Activated gamma-delta T cell treated with Interleukin-2 at 50 U/mL for 16 hours (primary cell): ENCODE measurements at places on chromosomes 2 and 18.

- DNase-seq, result no peak
These were observed 326.2 kb downstream of the NYAP2 start for GRCh38 chr2:225725726-225726125.

DNA sequence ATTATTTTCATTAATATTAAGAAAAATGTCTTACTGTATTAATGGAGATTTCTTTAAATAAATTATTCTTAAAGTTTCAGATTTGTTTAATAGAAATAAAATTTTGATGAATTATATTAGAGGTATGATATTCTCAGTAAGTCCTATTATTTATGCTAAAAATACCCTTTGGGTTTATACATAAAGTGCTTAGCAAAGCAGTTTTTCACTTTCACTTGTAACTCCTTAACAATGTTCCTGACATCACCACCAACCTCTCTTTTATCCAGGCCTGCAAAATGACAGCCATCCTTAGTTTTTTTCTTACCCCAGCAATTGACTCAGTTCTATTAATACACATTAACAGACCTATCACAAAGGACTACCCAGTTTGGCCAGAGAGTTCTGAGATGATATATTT is 170.4 kb downstream of the CD226 start:
- DNase-seq, result no peak

DNA sequence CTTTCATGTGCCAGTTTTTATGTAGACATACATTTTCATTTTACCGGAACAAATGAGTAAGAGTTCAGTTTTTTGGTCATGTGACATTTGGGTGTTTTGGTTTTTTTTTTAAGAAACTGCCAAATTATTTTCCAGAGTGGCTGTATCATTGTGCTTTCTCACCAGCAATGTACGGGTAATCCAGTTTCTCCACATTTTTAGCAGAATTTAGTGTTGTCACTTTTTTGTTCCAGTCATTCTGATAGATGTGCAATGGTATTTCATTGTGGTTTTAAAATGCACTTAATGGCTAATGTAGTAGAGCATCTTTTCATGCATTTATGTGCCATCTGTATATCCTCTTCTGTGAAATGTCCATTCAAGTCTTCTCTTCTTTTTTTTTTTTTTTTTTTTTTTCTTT is 126.5 kb upstream of the FBXO11 start:
- no peak for DNase-seq

DNA sequence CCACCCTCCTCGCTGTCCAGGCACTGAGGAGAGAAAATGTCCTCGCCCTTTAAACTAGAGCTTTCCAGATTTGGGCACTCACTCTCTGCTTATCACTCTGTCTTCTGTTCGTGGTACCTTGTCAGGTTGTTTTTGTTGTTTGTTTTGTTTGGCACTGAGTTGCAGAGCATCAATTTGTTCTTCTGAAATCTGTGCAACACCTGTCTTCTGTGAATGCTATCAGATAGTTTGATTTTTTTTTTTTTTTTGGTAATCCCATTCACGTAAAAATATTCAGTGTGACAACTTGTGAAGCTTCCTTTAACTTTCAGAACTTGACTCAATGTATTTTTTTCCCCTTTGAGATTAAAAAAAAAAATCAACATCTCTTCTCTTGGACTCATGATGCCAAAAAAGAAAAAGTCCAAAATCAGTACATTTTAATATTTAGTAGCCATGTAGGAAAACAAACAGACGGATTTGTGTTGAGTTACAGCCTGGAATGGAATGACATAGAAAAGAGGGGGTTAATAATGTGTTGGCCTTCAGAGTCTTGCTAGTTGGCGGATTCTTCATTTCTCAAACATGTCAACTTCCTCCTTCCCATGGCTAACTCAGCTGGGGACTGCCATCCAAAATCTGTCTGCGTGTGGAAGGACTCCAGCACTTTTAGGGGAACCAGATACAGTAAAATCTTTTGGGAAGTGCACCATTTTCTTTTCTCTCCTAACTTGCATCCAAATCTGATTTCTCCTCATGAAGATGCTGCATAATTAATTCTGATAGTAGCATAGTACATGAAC is 1.6 kb downstream of the TMEM178A start:
- DNase-seq, result no peak

- DNase-seq, result no peak
These were observed 197.1 kb downstream of the ALK start for GRCh38 chr2:29724282-29724681.

GRCh38 chr2:191622374-191623320 is 55.3 kb upstream of the NABP1 start:
- no peak for DNase-seq

GRCh38 chr2:233967164-233967563 is 50.0 kb downstream of the TRPM8 start:
- no peak for DNase-seq

GRCh38 chr18:22044474-22045220 is 124.7 kb upstream of the GATA6 start:
- DNase-seq, result no peak

GRCh38 chr2:174774886-174775285 is 10.6 kb upstream of the CHRNA1 start:
- DNase-seq, result no peak

GRCh38 chr2:9699139-9700108 is 68.6 kb upstream of the YWHAQ start:
- DNase-seq, result no peak

- no peak for DNase-seq
These were observed 16.2 kb upstream of the ZCCHC2 start for GRCh38 chr18:62506495-62507143.

DNA sequence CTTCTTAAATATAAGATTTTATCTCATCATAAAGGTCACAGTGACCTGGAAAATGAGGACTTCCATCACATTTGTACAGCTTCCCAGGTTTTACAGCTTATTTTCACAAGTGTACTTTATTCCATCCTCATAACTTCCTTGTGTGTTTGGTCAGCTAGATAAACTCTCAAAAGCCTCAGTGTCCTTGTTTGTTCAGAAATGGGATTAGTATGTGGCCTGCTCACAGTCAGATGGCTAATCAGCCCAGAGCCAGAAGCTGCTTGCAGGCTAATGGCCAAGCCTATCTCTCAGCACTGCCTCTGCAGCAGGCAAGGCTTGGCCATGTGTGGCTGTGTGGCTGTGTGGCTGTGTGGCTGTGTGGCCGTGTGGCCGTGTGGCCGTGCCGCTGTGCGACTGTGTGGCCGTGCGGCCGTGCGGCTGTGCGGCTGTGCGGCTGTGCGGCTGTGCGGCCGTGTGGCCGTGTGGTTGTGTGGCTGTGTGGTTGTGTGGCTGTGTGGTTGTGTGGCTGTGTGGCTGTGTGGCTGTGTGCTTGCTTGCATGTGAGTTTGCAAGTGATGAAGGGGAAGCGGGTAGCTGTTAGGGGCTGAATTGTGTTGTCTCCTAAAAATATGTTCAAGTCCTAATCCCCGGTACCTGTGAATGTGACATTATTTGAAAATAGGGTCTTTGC is 233.0 kb upstream of the TNP1 start:
- DNase-seq, result no peak

- DNase-seq, result no peak
These were observed 331.3 kb downstream of the SS18 start for GRCh38 chr18:25759111-25759510.

GRCh38 chr18:63603772-63604171 is 16.6 kb downstream of the SERPINB13 start:
- DNase-seq, result no peak

DNA sequence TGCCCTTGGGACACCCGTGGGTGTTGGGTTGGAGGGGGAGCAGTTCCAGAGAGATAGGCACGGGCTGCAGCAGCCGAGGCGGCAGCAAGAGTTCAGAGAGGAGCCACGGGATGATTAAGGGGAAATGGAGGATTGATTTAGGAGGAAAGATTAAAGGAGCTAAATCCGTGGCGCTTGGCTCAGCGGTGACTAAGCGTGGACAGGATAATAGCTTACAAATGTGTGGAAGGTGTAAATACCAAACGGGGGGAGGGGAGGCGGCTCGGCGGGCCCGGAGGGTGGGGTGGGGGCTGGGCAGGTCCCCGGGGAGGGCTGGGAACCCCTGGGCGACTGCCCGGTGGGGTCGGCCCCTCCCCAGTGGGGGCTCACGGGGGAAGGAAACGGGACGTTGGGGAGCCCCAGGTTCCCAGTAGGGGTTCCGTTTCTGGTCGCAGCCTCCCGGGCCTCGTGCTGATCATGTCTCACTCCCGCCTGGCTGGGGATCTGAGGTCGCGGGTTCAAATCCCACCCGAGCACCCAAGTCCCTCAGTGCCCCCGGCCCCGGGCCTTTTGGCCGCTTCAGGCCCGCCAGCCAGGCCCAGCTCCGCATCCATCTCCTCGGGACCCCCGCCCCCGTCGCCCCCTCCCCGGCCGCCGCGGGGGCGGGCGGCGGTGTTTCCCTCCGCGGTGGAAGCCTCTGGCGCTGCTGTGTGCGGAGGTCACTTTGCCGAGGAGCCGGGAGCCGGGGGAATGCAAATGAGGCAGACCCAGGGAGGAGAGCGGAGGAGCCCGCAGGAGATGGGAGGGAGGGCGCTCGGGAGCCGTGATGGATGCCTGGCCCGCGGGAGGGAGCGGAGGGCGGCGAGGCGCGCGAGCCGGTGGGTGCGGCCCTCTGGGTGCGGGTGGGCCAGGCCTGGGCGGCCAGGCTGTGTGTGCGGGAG is 8.1 kb downstream of the ASIC4 start:
- no peak for DNase-seq

DNA sequence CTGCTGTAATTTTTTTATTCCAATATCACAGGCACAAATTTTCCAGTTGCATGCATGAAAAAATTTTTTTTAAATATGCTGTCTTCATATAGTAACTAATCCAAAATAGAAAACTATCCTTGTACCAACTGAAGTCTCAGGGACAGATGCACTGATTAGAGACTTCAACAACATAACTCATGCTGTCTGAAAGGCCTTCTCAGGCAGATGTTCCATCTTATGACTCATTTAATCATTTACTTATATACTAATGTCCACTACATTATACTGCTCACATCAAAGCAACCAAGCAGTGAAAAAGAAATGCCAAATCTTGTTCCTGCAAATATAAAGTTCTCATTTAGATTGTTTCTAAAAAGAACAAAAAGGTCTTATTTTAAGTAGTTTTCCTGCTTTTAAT is 53.1 kb downstream of the OLA1 start:
- no peak for DNase-seq

GRCh38 chr2:27627963-27628766 is 647 bp downstream of the CCDC121 start:
- no peak for DNase-seq

GRCh38 chr2:17878281-17879136 is at the start of gene KCNS3:
Gene KCNS3 (plus strand): TSS chr2:17878667. CDS start chr2:17931009, 52,342 bp downstream.
- DNase-seq, result no peak

GRCh38 chr2:101419096-101419663 is 31.9 kb upstream of the CREG2 start:
- peak; percentile 57 for DNase-seq

DNA sequence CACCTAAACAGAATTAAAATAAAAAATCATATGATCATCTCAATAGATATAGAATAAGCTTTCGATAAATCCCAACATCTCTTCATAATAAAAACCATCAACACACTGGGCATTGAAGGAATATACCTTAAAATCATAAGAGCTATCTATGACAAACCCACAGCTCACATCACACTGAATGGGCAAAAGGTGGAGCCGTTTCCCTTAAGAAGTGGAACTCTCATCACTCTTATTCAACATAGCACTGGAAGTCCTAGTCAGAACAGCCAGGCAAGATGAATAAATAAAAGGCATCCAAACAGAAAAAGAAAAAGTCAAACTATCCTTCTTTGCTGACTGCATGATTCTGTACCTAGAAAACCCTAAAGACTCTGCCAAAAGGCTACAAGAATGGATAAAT is 510.3 kb downstream of the ZNF804A start:
- DNase-seq, result no peak

DNA sequence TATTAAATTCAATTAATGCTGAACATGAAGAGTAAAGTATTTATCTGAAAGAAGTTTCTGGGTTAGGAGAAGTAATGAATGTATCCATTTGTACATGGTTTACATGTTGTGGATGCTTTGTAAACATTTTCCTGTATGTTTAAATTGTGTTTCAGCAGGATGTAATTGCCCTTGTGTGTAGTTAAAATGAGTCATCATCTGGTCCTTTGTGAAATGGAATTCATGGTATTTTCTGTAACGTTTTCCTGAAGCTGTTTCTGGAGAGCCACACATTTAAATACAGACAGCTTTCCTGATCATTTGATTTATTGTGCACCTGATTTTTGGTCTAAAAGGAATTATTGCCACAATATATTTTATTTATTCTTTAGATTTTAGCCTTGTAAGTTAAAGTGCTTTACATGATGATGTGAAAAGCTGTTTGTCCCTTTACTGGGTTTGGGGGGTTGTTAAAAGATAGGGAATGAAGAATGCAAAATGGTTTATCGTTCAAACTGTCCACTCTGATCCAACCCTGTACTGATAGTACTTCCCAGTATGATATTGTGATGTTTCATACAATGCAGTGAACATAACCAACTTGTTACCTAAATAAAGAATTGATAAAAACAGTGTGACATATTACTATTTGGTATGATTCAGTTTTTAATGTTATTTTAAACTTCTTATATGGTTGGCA is 41.7 kb upstream of the SLC3A1 start:
- no peak for DNase-seq

DNA sequence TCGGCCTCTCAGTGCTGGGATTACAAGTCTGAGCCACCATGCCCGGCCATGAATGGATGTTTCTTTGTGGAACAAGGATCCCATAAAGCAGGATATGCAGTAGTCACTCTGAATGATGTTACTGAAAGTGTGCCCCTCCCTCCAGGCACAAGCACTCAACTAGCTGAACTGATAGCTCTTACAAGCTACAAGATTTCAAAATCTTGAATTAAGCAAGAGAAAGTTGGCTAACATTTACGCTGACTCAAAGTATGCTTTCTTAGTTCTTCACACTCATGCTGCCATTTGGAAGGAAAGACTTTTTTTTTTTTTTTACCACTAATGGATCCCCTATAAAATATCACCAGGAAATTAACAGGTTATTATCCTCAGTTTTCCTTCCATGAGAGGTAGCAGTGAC is 549.0 kb upstream of the PKDCC start:
- no peak for DNase-seq

- DNase-seq, result no peak
These were observed 818.7 kb downstream of the BCL11A start for GRCh38 chr2:59734743-59735142.

GRCh38 chr2:239327536-239328350 is 73.1 kb downstream of the HDAC4 start:
- no peak for DNase-seq

GRCh38 chr2:160290598-160290997 is 90.5 kb upstream of the ITGB6 start:
- no peak for DNase-seq

DNA sequence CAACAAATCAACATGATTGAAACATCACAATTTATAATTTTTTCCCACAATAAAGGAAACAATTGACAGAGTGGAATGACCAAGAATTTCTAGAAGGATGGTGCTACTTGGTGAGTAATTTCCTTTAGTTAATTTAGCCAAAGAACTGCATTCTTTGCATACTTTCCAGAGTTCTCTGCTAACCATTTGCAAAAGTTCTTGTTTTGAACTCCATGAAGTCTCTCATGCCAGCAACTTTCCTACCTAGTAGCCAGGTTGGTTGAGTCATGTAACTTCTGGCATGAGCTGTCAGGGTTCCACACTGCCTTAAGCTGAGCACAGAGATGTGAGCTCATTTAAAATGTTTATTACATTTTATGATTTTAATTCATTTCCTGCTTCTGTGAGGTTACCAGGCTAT is 539.6 kb downstream of the PID1 start:
- no peak for DNase-seq
